Foreskin keratinocyte (primary cell): ENCODE measurements at places on chromosomes 16 and 17. TPM values are rescaled to one million over a fixed set of nuclear protein-coding genes. Genes with fewer than 3 reads are reported as not detected.

The PRAC2 gene
- total RNA-seq: not detected in 2 replicates

The KRTAP4-12 gene
- not detected in 2 replicates for total RNA-seq

The PRSS21 gene
- total RNA-seq: 5.6 and 8.1 TPM in 2 replicates

The GNAO1 gene
- total RNA-seq: 0.07 and 0.24 TPM in 2 replicates

The KRT33B gene
- 0.31 and 0.60 TPM in 2 replicates for total RNA-seq

The VAT1L gene
- total RNA-seq: not detected in 2 replicates

The ATP2A1 gene
- total RNA-seq: 0.21 and 0.24 TPM in 2 replicates

The BRICD5 gene
- 3.9 TPM in 2 replicates for total RNA-seq

The RDM1 gene
- 0.85 and 1.8 TPM in 2 replicates for total RNA-seq

The KLHDC4 gene
- 17.2 and 21.9 TPM in 2 replicates for total RNA-seq

The ACSM5 gene
- total RNA-seq: not detected in 2 replicates

The ODAD4 gene
- total RNA-seq: 0.85 and 0.88 TPM in 2 replicates

The TNS4 gene
- total RNA-seq: 285 and 352 TPM in 2 replicates

The ST6GALNAC2 gene
- total RNA-seq: 23.4 and 38.5 TPM in 2 replicates

The ABCA6 gene
- 0.07 TPM in 1 of 2 replicates, not detected in the other for total RNA-seq
